Cortex of kidney (tissue), 1 donor: ENCODE measurements at places on chromosomes 7 and 10.

GRCh38 chr7:110590415-110590814, 500.5 kb upstream of the LRRN3 start:
- DNase-seq: no peak

- DNase-seq: no peak
Measured at GRCh38 chr10:131869344-131869743, 31.5 kb upstream of the PPP2R2D start.

DNA sequence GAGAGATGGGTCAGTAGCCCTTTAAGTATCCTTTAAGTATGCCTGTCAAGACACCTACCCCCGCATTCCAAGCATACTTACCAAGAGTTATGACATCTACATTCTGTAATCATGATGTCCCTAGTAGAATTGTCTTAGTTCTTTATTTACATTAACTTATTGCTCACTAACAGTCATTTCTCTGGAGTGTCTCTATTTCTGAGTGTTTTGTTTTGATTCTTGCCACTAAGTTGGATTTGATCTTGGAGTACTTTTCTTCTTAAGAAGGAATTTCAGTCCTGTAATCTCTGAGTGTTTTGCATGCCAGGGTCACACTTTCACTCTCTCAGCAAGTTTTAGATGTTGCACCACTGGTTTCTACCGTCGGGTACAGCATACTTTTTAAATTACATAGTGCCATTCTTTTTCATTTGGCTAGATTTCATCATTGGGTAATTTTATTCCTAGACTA, 1053.9 kb downstream of the KCNMA1 start:
- no peak for DNase-seq

DNA sequence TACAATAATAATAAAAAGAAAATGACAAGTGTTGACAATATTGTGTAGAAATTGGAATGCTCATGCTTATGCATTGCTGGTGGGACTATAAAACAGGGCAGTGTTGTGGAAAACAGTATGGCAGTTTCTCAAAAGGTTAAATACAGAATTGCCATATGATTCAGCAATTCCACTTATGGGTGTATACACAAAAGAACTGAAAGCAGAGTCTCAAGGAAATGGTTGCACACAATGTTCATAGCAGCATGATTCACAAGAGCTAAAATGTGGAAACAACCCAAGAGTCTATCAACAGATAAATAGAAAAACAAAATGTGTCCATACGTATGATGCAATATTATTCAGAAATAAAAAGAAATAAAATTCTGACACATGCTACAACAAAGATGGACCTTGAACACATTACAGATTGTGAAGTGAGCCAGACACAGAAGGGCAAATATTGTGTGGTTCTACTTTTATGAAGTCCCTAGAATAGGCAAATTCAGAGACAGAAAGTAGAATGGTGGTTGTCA, 64.8 kb upstream of the GRM8 start:
- no peak for DNase-seq

- DNase-seq: no peak
Measured at GRCh38 chr7:124635416-124635815, 130.2 kb downstream of the GPR37 start.

DNA sequence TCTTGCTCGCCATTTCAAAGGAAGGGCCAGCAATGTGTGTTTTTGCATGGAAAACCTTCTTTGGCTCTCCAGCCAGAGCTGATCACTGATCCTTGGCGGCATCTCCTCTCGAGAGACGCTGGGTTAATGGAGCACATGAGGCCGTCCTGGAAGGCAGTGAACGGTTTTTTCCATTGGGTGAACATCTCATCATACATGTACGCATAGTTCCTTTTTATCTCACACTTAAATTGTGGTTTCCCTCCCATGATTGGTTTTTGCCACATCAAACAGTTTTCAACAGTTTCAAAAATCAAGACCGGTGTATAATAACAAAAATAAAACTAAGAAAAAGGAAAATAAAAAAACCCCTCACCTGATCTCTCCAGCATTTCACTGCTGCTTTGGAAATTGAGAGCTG, 276.4 kb downstream of the TCF7L2 start:
- DNase-seq: no peak

DNA sequence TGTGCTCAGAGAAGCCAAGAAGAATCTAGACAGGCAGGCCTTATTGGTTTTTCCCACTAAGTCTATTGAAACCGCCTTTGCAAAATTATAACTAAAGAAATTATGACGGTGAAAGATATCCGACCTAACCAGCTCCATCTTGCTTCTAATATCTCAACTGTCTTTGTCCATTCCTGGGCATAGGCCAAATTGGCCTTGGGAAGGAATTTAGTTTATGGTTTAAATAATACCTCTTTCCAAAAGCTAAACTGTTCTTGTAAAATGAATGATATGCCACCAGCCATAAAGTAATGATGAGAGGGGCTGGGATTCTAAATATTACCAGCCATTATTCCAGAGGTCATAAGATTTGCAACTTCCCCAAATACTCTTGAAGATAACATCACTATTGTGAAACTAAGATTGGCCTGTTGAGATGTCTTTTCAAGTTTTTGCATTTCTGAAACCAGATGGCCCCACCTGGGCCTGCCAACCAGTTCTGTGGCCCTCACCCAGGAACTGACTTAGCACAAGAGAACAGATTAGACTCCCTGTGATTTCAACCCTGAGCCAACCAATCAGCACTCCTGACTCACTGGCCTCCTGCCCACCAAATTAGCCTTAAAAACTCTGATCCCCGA, 41.2 kb upstream of the SLC35G1 start:
- DNase-seq: no peak

GRCh38 chr7:154986200-154986945, 16.6 kb downstream of the PAXIP1 start:
- no peak for DNase-seq

- no peak for DNase-seq
Measured at GRCh38 chr7:90178679-90179278, 24.5 kb downstream of the STEAP1 start.

DNA sequence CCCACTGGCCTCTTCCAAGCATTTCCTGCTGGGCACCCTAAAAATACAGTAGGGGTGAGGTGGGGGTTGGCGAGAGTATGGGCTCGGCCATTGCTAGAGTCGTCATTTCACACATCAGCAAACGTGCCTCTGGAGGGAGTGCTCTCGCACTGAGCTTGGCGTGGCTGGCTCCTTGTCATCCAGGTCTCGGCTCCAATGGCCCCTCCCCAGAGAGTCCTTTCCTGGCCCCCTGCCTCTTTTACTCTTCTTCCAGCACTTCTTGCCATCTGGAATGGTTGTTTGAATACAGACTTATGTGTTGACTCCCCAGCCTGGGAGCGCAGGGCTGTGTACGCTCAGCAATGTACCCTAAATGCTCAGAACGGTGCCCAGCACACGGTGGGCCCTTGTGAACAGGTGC, 18.8 kb downstream of the UNC5B start:
- DNase-seq: no peak

GRCh38 chr10:35638101-35638500, 4.0 kb downstream of the FZD8 start:
- no peak for DNase-seq

- DNase-seq: no peak
Measured at GRCh38 chr7:51033727-51034520, 251.2 kb upstream of the GRB10 start.
